Left lung (tissue), 14 donors: ENCODE measurements at places on chromosomes 1 and 21. TPM values are rescaled to one million over a fixed set of nuclear protein-coding genes. Genes with fewer than 3 reads are reported as not detected.

The LIN9 gene
- 14.7 TPM for polyA plus RNA-seq

The SLC6A9 gene
- 14.4 TPM for polyA plus RNA-seq

The TNFSF18 gene
- 1.2 TPM for polyA plus RNA-seq

GRCh38 chr1:24503059-24503751 lies 569 bp downstream of the RCAN3 start:
- DNase-seq: peak; percentile 76
- peaks cover 10% of the 10 kb centered on the region for H3K27me3 ChIP-seq
- H3K27ac ChIP-seq: no peak overlapping the region
- H3K4me1 ChIP-seq: no peaks in the 10 kb centered on the region
- H3K4me3 ChIP-seq: peak overlapping the region; percentile 60

DNA sequence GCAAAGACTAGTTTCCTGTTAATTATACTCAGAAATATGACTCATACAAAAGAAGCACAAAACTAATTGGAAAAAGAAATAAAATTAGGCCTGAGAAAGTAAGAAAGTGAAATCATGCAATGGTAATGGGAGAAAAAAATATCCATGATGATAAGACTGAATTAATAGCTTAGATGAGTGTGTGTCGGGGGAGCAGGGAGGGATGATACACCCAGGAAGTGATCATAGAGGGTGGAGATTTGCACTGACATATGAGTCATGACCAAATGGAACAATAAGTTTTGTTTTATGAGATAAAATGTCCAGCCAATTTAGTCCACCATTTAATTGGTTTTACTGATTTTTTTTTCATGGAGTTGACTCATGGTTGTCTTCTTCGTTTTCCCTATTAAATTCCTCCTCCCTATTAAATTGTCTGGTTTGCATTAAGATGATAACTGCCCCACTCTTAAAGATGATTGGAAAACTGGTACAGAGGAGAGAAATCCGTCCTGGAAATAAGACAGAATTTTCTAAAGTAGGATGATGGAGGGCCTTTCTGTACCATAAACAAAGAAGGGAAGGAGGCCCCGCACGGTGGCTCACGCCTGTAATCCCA lies 111.7 kb upstream of the KCNJ6 start:
- no peak overlapping the region for H3K4me3 ChIP-seq
- no peaks in the 10 kb centered on the region for H3K27me3 ChIP-seq
- H3K36me3 ChIP-seq: no peaks in the 10 kb centered on the region
- no peaks in the 10 kb centered on the region for H3K4me1 ChIP-seq

DNA sequence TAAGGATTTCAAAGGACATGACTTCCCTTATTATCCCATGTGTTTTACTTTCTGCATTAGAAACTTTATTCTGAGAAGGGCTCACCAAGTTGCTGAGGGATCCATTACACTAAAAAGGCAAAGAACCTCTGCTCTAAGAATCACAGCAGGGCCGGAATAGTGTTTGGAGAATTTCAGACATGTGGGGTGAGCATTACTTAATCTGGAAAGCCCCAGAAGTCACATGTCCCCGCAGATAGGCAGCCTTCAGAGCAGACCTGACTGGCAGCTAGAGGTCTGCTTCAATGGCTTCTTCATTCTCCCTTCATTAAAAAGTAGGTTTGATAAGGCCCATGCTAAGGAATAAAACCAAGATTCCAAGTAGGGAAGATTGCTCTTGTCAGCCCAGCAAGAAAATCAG lies 52.6 kb upstream of the RBM15 start:
- DNase-seq: no peak
- H3K27ac ChIP-seq: no peak overlapping the region
- peaks cover 6% of the 10 kb centered on the region for H3K4me1 ChIP-seq

- H3K27ac ChIP-seq: no peak overlapping the region
- H3K27me3 ChIP-seq: no peaks in the 10 kb centered on the region
- no peaks in the 10 kb centered on the region for H3K36me3 ChIP-seq
- DNase-seq: no peak
- peaks cover 13% of the 10 kb centered on the region for H3K4me1 ChIP-seq
Observed at GRCh38 chr1:47182676-47183235, 7.1 kb downstream of the PDZK1IP1 start.

DNA sequence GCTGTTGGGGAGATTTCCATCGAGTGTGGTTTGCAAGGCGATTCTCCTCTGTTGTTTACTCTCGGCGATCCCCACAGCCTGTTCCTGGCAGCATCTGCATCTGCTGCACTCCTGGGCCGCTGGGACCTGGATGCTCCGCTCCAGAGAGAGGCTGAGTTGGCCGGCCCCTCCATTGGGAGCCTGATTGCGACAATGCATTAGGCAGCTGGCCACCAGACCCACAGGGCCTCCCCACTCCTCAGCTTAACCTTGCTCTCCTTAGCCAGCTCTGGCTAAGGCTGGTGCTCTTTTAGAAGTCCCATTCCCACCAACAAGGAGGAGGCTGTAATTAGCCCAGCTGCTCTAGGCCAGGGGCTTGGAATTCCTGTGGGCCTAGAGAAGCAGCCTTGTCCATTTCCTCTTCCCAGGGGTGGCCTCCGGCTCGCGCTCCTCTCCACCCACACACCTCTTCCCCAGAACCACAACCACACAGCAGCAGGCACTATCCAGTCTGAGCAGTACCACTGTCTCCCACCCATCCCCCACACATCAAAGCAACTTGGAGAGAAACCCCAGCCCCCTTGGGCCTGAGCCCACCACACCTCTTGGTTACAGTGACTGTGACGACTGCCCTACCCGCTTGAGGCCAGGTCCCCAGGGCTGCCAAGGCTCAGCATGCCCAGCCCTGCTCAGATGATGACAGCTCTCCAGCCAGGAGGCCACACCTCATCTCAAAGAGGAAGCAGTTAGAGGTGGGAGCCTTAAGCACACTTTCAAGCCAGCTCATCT lies 193.8 kb upstream of the EDN2 start:
- DNase-seq: no peak
- H3K4me3 ChIP-seq: no peak overlapping the region
- H3K4me1 ChIP-seq: peaks cover 40% of the 10 kb centered on the region
- no peaks in the 10 kb centered on the region for H3K36me3 ChIP-seq

DNA sequence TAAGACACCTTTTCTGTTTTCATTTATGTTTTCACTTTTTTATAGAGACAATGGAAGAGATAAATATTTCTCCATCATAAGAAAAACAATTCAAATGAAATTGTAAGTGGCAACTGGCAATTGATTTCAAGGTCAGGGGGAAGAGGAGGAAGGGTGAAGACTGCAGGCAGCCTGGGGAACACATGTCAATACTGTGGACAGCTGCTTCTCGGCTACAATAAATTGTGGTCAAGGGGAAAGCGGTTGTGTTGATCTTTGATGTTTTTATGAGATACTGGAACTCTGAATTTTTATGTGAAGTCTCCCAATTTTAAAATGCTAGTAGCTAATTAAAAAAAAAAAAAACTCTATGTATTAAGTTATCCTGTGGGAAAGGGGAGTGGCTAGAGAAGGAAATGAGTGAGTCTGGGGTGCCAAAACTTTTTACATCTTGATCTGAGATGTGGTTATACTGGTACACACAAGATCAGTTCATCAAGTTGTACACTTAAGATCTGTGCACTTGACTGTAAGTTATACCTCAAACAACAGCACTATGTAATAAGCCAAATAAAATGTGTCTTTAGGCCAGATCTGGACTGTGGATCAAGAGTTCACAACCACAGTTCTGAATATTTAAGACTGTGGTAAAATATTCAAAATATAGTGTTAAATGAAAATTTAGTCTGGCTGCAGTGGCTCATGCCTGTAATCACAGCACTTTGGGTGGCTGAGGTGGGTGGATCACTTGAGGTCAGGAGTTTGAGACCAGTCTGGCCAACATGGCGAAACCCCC lies 18.0 kb downstream of the SSX2IP start:
- H3K27me3 ChIP-seq: no peaks in the 10 kb centered on the region
- no peak for DNase-seq
- no peaks in the 10 kb centered on the region for H3K36me3 ChIP-seq
- H3K27ac ChIP-seq: no peak overlapping the region
- H3K4me3 ChIP-seq: no peak overlapping the region

- no peak overlapping the region for H3K4me3 ChIP-seq
- H3K27me3 ChIP-seq: no peaks in the 10 kb centered on the region
- H3K4me1 ChIP-seq: peaks cover 13% of the 10 kb centered on the region
- no peak for DNase-seq
- no peaks in the 10 kb centered on the region for H3K36me3 ChIP-seq
Observed at GRCh38 chr1:59418363-59419144, 121.7 kb downstream of the FGGY start.

DNA sequence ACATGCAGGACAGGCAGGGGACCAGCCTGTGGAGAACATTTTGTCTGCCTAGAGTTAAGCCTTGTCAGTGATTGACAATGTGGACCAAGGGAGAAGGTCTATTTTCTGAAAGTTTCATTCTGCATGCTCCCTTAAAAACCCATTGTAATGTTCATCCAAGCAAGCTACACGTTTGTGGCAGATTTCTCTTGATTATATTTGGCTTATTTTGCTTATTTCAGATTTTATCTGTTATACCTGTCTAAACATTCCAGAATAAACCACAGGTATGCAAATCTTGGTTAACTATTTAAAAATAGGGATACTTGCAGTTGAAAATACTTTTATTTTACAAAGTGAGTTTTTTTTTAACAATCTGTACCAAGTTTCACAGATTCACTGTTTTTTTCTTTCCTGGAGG lies 78.2 kb upstream of the F3 start:
- H3K4me3 ChIP-seq: no peak overlapping the region
- H3K36me3 ChIP-seq: no peaks in the 10 kb centered on the region
- H3K4me1 ChIP-seq: peaks cover 7% of the 10 kb centered on the region
- H3K27ac ChIP-seq: no peak overlapping the region

GRCh38 chr1:225691377-225691776 lies 38.5 kb upstream of the ENAH start:
- H3K36me3 ChIP-seq: no peaks in the 10 kb centered on the region
- no peak for DNase-seq
- peaks cover 14% of the 10 kb centered on the region for H3K4me1 ChIP-seq
- no peaks in the 10 kb centered on the region for H3K27me3 ChIP-seq

- H3K27ac ChIP-seq: peak overlapping the region; percentile 64
- DNase-seq: peak; percentile 92
- H3K4me1 ChIP-seq: peaks cover 43% of the 10 kb centered on the region
Observed at GRCh38 chr1:3170561-3171453, 101.8 kb downstream of the PRDM16 start.

DNA sequence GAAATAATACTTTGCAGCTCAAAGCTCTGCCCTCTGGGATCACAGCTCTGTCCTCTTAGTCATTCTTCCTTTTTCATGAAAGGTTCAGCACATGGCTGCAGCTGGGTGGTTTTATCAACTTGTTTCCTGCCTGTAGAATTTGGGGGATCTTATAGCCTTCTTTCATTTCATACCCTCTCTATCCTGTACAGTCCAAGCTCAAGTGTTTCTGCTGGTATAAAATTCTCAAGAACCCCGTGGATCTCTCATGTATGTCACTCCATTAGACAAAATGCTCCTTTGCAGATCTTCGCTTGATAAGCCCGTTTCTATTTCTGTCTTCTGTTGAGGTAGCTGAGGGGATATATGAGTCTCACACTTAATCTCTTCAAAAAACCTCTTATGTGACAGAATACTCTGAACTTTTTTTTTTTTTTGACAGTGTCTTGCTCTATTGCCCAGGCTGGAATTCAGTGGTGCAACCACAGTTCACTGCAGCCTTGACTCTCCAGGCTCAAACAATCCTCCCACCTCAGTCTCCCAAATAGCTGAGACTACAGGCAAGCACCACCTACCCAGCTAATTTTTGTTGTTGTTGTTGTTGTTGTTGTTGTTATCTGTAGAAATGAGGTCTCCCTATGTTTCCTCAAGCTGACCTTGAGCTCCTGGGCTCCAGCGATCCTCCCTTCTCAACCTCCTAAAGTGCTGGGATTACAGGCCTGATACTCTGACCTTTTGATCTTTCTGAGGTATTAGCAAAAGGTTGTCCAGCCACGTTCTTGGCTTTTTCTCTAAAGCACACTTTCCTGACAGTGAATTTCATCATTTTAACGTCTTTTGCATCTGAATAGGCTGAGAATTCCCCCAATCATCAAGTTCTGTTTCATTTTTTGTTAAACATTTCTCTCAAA lies 24.6 kb upstream of the COL9A2 start:
- DNase-seq: no peak
- no peaks in the 10 kb centered on the region for H3K36me3 ChIP-seq
- no peak overlapping the region for H3K4me3 ChIP-seq
- no peaks in the 10 kb centered on the region for H3K27me3 ChIP-seq

DNA sequence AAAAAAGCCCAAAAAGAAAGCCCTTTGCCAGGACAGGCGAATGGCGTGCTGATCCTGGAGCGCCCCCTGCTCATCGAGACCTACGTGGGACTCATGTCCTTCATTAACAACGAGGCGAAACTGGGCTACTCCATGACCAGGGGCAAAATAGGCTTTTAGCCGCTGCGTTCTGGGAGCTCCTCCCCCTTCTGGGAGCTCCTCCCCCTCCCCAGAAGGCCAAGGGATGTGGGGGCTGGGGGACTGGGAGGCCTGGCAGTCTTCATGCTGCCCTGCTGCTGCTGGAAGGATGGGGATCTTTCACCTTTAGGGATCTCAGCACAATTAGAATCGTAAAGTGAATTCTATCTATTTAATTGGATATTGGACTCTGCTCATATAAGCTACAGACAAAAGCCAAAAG lies 3.6 kb downstream of the TPRG1L start:
- DNase-seq: no peak
- peaks cover 14% of the 10 kb centered on the region for H3K4me1 ChIP-seq
- no peak overlapping the region for H3K4me3 ChIP-seq
- H3K27me3 ChIP-seq: no peaks in the 10 kb centered on the region
- H3K27ac ChIP-seq: no peak overlapping the region

DNA sequence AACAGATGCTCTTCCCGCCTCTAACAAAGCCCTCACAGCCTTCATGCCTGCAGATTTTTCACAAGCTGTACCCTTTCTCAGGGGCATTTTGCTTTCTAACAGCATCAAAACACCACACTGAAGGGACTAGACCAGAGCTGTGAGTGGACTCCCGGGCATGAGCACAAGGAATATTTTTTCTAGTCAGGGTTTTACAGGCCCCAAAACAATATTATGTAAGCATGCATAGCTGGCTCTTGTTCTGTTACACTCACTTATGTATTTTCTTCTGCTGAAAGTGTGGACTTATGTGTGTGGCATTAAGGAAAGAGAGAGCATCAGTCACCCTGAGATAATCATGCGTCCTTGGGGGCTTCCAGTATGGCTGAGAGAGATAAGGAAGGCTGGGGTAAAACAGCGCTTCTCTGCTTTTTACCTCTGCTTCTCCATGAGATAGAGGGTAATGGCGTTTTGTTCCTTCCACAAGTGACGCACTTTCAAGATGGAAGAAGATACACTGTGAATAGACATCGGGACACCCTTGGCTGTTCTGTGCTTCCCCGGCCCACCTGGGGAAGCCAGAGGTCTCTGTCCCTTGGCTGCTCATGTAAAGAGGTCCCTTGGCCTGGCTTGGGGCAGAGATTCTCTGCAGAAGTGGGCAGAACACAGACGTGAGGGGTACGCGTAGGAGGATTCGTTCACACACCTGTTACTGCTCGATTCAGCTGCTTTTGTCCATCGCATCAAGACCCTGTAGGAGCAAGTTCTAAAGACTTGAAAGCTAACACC lies 266.7 kb upstream of the RAB4A start:
- H3K27ac ChIP-seq: no peak overlapping the region
- H3K4me1 ChIP-seq: no peaks in the 10 kb centered on the region
- H3K4me3 ChIP-seq: no peak overlapping the region
- H3K36me3 ChIP-seq: no peaks in the 10 kb centered on the region
- DNase-seq: no peak

- no peaks in the 10 kb centered on the region for H3K36me3 ChIP-seq
- no peaks in the 10 kb centered on the region for H3K4me1 ChIP-seq
- no peaks in the 10 kb centered on the region for H3K27me3 ChIP-seq
- peak; percentile 6 for DNase-seq
- no peak overlapping the region for H3K4me3 ChIP-seq
- H3K27ac ChIP-seq: no peak overlapping the region
Observed at GRCh38 chr1:214857716-214858115, 224.8 kb upstream of the KCNK2 start.

GRCh38 chr1:119590393-119590792 lies 57.7 kb downstream of the ZNF697 start:
- no peak overlapping the region for H3K4me3 ChIP-seq
- no peaks in the 10 kb centered on the region for H3K4me1 ChIP-seq
- no peak for DNase-seq
- no peaks in the 10 kb centered on the region for H3K36me3 ChIP-seq
